ENCODE measurements at places on chromosomes 3 and 15. TPM values are rescaled to one million over a fixed set of nuclear protein-coding genes. Genes with fewer than 3 reads are reported as not detected.

Gene BLOC1S6
- 35.9 TPM for total RNA-seq

Gene PPP2R3A
- total RNA-seq = 0.65 TPM

GRCh38 chr15:37979671-37980409 is 45.4 kb downstream of the TMCO5A start:
- DNase-seq = no peak
- no peak overlapping the region for H3K4me3 ChIP-seq
- H3K36me3 ChIP-seq = no peaks in the 10 kb centered on the region

GRCh38 chr15:69583626-69584025 is 131.0 kb downstream of the RPLP1 start:
- no peak for DNase-seq
- H3K27ac ChIP-seq = no peak overlapping the region
- H3K4me3 ChIP-seq = no peak overlapping the region
- H3K27me3 ChIP-seq = no peaks in the 10 kb centered on the region
- H3K36me3 ChIP-seq = no peaks in the 10 kb centered on the region

DNA sequence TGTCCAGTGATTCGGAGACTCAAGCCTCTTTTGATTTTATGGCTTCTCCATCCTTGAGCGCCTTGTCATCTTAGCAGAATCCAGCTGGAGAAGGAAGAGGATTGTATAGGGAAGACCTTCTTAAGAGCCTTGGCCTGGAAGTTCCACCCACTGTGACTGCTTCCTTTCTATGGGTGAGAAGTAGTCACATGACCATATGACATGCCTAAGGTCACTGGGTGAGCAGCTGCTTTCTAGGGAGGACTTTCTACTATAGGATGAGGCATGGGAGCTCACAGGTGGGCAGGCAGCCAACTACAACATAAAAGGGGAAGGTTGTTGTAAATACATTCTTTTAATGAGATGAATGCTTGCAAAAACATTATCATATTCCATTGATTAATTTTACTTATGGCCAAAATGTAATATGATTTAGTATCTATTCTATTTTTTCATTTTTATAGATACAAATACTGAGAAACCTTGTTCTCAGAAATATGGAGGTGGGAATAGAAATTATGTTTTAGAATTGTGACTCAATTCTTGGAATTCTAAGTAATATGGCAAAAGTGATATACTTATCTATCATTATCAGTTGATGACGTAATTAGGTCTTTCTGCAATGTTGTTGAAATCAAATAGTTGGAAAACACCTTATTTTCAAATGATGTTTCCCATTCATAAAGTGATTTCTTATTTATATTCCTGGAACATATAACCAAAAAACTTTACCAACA is 53.6 kb upstream of the MINAR1 start:
- H3K4me3 ChIP-seq = no peak overlapping the region
- no peak overlapping the region for H3K27ac ChIP-seq
- no peaks in the 10 kb centered on the region for H3K27me3 ChIP-seq
- H3K36me3 ChIP-seq = no peaks in the 10 kb centered on the region
- DNase-seq = no peak
- H3K4me1 ChIP-seq = no peaks in the 10 kb centered on the region

DNA sequence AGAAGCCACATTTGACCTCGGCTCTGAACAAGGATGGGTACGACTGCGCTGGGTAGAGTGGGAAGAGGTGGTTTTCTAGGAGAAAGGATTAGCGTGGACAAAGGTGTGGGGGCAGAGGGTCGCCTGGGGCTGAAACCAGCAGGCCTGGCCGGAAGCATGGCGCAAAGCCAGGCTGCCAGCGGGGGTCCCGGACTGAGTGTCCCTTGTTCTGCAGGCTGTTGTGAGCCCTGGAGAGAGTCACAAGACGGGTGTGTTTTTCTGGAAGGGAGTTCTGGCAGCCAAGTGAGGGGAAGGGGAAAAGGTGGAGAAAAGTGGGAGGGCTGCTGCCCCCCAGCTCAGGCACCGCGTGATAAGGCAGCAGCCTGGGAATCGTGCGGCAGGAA is 98.5 kb upstream of the MEF2A start:
- H3K4me3 ChIP-seq = no peak overlapping the region
- no peaks in the 10 kb centered on the region for H3K27me3 ChIP-seq
- no peaks in the 10 kb centered on the region for H3K4me1 ChIP-seq

All from naive thymus-derived CD4-positive, alpha-beta T cell (primary cell).